Activated CD4-positive, alpha-beta T cell treated with anti-CD3 and anti-CD28 coated beads, Interleukin-2, amount 10 ng/mL, durations not matched to agents 24 days and 14 days (primary cell): ENCODE measurements at places on chromosomes 1 and 21.

GRCh38 chr1:6912518-6912917 is 127.3 kb downstream of the CAMTA1 start:
- DNase-seq = no peak

DNA sequence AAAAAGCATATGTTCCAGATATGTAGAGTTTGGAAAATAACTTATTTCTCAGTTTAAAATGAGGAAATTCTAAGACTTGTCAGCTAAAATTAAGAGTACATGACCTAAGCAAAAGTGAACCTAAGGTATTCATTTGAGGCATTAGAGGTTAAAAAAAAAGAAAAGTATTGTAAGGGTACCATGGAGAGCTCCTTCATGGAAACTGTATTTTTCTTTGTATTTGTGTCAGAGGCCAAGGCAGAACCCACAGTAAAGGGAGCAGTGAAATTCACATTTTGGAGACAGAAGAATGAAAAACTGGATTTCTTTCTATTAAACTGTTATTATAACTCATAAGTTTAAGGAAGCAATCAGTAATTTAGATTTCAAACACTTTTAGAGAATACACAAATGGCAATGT is 1494.8 kb downstream of the KCNT2 start:
- no peak for DNase-seq

DNA sequence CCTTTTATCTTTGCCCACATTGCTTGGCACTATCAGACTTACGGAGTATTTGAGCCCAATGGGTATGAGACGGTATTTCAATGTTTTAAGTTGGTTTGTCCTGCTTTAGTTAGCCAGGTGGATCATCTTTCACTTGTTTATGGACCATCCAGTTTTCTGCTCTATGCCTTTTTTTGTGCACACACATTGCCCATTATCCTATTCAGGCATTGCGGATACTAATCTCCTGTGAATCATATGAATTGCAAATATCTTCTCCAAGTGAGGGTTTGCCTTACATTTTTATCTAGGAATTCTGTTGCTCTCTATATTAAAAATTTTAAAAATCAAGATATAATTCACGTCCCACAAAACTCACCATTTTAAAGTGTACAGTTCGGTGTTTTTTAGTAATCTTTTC is 14.0 kb downstream of the CYYR1 start:
- no peak for DNase-seq

- no peak for DNase-seq
Measured at GRCh38 chr1:180382326-180383115, 119.9 kb downstream of the ACBD6 start.

- DNase-seq = peak; percentile 92
Measured at GRCh38 chr1:152034654-152035538, 1.9 kb downstream of the S100A11 start.

- no peak for DNase-seq
Measured at GRCh38 chr1:202673531-202673930, 36.7 kb downstream of the SYT2 start.

- no peak for DNase-seq
Measured at GRCh38 chr1:12603224-12603623, 14.8 kb downstream of the DHRS3 start.

- DNase-seq = no peak
Measured at GRCh38 chr1:84415396-84415795, 17.1 kb downstream of the DNASE2B start.

DNA sequence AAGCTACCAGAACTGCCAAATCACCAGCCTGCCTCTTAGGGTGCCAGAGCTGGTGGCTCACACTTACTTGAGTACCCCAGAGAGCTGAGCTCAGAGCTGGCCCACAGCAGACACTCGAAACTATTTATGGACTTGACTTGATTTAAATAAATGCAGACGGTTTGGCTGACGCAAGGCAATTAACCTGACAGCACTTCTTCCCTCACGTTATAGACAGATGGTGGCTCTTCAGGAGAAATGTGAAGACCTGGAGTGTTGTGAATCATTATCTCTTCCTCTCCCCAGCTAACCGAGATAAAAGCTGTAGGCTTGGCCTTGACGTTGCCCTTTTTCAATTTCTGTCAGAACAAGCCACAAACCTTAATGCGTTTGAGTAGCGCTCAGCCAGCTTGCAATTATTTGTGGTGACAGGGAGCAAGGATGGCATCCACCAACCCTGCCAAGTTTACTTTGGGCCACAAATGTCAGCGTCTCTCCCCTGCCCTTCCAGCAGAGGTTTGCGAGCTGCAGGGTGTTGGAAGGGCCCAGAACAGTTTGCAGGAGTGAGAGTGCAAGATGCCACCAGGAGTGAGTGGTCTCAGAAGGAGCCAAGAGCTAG is 34.0 kb upstream of the BCAR3 start:
- peak; percentile 70 for DNase-seq

GRCh38 chr1:153636312-153636711 is 2.4 kb downstream of the CHTOP start:
- DNase-seq = no peak

DNA sequence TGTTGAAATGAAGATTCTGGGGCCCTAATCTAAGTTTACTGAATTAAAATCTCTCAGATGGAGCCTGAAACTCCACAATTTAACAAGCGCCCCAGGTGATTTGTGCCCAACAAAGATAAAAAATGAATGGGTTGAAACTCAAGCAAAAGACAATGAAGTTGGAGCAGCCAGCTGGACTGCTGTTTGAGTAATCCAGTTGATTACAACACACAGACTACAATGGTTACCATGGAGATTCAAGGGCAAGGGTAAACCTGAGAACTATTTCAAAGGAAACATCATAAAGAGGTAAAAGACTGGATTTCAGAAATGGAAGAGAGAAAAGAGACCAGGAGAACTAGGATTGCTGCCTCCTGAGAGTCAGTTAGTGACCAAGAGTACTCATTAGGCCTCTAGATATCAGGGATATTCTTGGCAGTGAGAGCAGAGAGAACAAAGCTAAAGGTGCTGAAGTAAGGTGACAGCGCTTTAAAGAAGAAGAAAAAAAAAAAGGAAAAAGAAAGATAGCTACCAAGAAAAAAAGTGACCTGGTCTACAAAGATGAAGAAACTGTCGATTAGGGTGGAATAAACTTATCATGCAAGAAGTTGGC is 44.5 kb downstream of the LRRC53 start:
- no peak for DNase-seq

DNA sequence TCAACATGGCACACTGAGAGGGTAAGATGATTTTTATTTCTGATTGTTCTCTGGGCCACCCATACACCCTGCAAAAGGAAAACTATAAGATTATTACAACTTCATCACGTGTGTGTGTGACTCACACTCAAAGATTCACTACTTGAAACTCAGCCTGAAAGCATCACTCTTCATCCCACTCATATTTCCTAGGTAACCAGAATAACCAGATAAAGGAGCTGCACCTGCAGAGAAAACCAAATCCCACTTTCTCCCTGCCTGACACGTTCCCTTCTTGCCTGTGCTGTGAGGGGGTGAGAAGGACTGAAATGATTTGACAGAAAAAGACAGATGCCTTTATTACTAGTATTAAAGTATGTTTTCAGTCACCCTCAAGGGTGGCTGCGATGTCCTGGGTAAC is 131.6 kb downstream of the TGFBR3 start:
- DNase-seq = peak; percentile 71

GRCh38 chr21:20631633-20632032 is 366.6 kb upstream of the NCAM2 start:
- no peak for DNase-seq

- no peak for DNase-seq
Measured at GRCh38 chr1:61426254-61426653, 298.7 kb downstream of the TM2D1 start.

DNA sequence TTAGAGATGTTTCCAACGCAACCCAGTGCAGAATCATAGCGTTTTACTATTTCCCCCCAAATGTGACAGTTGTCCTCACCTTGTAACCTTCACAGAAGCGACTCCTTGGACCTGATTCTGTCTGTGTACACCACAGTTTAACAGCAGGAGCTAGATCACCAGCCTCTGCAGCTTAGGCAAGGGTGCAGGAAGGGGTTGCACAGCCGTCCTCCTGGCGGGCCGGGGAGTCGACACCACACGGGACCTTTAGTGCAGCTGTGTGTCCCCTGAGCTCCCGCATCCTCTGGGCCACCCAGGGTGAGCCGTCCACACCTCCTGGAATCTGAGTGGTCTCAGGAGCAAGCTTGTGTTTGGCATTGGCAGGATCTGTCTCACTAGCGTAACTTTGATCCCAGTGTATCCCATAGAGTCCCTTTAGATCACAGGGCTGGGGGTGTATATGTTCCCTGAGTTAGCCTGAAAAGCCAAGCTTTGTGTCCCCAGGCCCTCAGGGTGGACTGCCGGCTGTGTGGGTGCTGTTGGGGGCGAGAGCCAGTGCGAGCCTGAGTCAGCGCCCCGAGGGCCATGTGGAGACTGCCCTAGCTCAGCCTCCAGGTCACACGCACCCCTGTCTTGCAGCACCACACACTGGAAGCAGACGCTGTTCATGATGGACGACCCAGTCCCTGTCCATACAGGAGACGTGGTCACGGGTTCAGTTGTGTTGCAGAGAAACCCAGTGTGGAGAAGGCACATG is 27.5 kb downstream of the PRMT2 start:
- peak; percentile 53 for DNase-seq

- DNase-seq = no peak
Measured at GRCh38 chr1:110433803-110434202, 17.1 kb upstream of the PROK1 start.

GRCh38 chr1:29124366-29125236 is 898 bp upstream of the TMEM200B start:
- peak; percentile 88 for DNase-seq

DNA sequence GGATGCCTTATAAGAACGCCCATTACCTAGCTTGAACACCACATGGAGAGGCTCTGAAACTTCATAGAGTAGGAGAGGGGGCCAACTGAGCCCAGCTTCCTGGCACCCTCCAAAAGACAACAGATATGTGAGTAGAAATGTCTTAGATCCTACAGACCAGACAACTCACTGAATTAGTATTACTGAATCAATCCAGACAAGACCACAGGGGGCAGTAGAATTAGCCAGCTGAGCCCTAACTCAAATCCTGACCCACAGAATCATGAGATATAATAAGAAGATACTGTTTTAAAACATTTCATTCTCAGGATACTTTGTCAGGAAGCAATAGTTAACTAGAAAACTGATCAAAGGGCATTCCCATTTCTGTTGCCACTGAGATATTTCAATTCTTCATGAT is 45.8 kb upstream of the C1orf21 start:
- no peak for DNase-seq

DNA sequence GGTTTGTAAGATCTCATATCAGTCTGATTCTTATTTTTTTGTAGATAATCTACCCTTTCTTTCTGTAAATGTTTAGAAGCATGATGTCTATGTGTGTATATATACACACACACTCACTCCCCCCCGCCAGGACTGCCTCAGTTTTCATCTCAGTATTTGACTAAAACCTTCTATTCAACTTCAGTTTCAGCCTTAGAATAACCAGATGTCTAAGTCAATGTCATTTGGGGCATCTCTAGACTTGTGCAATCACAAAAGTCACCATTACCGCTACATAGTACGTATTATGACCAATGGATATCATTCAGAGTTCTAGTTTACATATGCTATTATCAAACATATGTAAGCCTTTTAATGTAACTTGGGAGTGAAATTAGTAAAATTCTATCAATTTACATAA is 53.3 kb upstream of the BOLA1 start:
- DNase-seq = peak; percentile 55
